ENCODE measurements at places on chromosomes 5 and 9.

DNA sequence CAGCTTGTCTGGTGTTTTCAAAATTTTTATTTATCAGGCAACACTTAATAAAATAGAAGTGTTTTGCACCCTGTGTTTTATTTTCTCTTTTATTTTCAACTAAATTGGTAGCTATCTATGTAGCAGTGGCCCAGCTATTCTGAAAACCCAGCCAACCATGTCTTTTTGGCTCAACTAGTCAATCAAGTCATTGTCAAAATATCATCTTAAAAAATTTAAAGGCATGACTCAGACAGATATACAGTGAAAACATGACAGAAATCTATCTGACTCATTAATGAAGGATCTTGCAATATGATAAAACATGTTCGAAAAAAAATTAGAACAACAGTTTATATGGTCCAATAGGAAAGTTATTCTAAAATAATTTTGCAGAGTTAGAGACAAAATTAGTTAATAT is 75.1 kb downstream of the HSD17B4 start:
- no peak for DNase-seq

- DNase-seq = no peak
Measured at GRCh38 chr9:91766315-91767069, 183.5 kb downstream of the ROR2 start.

- no peak for DNase-seq
Measured at GRCh38 chr9:89955626-89956025, 350.8 kb downstream of the GADD45G start.

DNA sequence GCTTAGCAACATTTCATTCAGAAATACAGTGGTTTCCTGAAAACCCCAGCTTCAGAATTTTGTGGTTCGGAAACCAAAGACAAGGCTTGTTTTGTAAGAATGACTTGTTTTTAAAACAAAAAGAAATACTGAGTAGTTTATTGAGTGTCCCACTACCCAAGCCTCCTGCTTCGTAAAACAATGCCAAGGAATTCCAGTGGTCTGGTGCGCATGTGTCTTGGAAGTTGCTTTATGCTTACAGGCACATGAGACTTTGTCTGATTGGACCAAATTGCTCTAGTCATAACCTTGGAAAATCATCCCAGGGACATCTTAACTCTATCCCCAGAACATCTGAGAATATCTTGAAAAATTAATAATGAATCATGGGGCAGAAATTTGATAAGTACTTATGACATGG is 77.1 kb upstream of the FST start:
- no peak for DNase-seq

- no peak for DNase-seq
Measured at GRCh38 chr9:116574027-116574679, 113.0 kb upstream of the TRIM32 start.

DNA sequence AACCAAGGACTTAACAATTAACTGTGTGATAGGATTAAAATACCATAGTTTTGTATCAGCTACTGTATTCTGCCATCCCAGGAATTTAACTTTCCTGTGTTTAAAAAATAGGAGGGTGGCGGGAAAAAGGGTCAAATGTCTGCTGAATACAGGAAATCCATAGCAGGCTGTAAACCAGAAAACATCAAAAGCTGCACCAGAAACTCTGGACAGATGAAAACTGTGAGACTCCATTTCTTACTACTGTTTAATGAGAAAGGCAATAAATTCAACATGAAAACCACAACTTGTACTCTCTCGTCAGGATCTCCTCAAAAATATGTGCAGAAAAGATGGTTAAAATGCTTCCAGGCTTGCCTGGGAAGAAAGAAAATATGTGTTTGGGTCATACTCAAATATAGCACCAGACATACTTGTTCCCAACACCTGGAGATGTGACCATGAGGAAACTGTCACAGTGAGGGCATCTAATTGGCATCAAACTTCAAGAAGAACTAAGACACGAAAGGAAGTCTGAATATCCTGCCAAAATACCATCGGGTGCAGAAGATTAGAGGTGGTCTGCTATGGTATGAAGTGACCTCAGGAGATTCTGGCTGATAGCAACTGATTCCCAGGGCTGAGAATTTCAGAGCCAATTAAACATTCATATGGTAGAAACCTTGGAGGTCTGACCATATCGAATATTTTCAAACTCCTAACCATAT is 164.7 kb upstream of the TARS1 start:
- no peak for DNase-seq

GRCh38 chr9:133981958-133982681 is 10.0 kb downstream of the VAV2 start:
- DNase-seq = no peak

- DNase-seq = no peak
Measured at GRCh38 chr9:115360122-115360521, 242.2 kb upstream of the TNC start.

DNA sequence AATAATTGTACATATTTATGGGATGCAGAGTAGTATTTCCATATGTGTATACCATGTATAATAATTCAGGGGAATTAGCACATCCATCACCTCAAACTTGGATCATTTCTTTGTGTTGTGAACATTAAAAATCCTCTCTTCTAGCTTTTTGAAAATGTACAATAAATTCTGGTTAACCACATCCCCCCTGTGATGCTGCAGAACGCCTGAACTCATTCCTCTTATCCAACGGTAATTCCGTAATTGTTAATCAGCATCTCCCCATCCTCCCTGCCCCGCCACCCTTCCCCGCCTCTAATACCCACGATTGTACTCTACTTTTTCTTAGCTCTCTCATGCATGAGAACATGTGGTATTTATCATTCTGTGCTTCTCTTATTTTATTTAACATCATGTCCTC is 127.7 kb upstream of the ANKRD55 start:
- no peak for DNase-seq

DNA sequence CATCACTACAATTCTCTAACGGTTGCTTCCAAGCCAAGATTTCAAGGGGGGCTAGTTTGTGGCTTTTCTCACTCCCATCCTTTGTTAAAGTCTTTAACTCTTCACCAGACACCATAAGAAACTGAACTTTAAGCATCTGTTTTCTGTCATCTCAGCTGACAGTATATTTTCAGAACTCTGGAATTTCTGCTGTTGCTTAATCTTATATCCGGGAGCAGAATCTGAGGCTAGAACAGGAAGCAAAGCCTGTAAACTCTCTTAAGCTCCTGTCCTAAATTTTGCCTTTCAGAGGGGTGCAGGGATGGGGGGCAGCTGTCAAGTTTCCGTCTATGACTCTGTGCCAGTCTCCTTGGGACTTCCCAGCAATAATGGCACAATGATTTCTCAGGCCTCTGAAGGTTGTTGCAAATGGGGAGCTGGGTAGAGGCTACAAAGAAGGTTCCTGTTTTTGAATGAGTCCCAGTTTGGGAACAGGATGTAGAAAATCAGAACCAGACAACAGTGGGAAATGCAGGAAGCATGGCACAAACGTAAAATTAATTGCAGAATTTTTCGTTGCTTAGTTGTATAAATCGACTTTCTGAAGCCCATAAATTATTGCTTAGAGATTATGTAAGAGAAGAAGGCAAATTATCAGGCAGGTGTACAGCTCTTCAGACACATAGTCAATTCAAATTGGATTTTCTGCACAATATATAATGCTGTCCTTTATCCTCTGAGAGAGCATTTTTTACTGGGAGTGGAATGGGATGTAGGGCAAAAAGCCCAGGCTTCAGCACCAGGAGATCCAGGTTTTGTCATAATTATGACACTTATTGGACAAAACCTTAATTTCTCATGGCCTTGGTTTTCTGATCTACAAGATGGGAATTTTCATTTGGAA is 430.9 kb downstream of the DMAC1 start:
- DNase-seq = no peak

DNA sequence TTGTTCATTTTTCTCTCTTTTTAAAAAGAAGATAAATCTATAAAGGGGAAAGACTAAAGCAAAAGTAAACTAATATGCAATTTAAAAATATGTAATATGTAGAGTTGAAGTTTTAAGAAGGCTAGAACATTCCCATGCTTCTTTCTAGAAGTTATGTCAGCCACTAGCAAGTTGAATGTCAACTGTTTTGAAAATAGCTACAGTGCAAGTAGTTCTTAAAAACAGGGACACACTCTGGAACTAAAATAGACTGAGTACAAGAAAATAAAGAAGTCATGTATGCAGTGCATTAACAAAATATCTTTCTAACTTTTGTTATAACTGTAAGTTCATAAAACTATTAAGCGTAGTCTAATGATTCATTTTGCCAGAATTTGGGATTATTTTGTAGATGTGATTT is 7.9 kb downstream of the TMEM38B start:
- no peak for DNase-seq

DNA sequence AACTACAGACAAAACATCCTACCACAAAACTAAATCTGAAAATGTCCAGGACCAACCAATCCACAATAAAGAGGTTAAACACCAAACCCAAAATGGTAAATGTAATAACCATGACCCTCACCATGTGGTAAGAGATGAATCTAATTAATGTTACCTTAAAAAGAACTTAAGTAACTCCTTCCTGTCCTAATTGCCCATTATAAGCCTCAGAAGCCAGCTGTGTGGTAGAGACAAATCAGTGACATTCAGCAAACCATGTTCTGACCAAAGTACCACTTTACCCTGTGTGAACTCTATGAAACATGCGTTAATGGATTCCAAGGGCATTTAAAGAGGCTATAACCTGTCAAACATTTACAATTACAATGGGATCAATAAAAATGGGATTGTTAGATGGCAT is 25.0 kb downstream of the LPAR1 start:
- DNase-seq = no peak

DNA sequence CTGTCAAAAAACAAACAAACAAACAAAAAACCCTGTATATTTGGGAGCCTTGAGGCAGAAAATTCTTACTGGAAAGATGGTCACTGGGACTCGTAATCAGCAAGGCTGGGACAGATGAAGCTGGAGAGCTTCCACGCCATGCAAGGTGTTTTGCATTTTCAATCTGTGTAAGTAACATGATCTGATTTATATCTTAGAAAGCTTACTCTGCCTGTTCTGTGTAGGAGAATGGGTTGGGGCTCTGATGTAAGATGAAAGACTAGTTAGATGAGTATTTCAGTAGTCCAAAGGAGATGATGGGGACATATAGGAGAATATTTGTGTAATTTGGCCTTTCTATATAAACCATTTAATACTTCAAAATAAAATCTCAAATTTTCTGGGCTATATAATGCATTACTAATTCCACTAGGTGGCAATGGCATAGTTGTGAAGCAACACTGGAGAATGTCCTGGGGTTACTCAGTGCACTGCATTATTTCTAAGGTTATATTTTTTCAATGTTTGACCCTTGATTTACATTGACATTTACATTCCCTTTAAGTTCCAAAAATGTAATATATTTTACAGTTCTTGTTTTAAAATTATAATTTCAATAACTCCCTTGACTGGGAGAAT is 21.9 kb upstream of the FSD1L start:
- DNase-seq = no peak

DNA sequence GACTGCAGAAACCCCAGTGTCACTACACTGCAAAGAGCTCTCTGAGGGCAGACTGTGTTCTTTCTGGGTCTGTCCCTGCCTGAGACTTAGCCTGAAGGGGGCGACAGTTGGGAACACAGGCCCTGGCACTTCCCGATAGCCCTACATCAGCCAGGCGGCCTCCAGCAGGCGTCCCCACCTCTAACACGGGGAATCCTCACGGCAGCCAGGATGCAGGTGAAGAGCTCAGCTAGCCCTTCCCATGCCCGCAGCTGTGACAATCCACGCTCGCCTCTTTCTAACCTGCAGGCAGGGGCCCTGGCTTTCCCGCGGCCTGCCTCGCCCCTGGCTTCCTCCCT is 5.9 kb downstream of the MED22 start:
- no peak for DNase-seq

DNA sequence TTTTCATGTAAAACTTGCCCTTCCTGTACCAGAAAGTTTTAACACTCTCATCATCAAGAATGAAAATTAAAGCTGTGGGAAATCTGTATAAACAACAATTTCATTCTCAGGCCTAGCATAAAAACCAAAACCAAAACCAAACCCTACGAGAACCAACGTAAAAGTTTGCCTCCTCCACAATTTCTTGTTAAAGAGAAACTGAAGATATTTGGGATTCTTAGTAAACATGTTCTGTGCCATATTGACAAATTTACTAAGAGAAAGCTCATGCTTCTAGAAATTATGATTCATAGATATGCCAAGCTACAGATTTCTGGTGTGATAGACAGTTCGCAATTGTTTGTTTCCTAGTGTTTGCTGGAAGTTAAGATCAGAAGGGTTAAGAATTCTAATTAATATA is 801.0 kb upstream of the NUDT12 start:
- DNase-seq = no peak

DNA sequence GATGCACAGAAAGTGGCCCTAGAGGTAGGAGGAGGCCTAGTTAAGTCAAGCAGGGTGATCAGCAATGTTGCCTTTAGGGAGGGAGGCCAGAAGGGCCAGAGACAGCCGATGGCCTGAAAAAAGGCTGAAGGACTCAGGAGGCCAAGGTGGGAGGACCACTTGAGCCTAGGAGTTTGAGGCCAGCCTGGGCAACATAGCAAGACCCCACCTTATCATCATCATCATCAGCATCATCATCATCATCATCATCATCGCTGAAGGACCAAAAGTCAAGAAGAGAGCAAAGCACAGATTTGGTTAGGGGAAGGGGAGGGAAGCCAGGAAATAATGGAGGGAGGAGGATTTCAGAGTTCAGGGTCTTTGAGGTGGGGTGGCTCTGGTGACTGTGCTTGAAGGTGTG is 74.3 kb downstream of the RALGPS1 start:
- no peak for DNase-seq

- DNase-seq = no peak
Measured at GRCh38 chr9:109311731-109312130, 9.1 kb downstream of the EPB41L4B start.

DNA sequence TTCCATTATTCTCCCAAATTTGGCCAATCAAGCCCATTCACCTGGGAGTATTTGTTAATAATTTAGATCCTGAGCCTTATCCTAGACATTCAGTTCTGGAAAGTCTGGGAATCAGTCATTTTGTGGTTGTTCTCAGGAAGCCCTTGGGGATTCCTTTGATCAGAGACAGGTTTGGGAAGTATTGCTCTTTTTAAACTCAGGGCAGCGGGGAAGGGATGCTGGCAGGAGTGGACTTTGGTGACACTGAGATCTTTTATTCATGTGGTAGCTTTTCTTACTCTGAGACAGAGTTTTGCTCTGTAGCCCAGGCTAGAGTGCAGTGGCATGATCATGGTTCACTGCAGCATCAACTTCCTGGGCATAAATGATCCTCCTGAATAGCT is 586.9 kb downstream of the RAB3C start:
- DNase-seq = no peak
